Fibroblast of skin of scalp (primary cell): ENCODE measurements at places on chromosomes 1 and 21.

- no peak for DNase-seq
Measured at GRCh38 chr1:178337091-178337706, 159.6 kb downstream of the CLEC20A start.

DNA sequence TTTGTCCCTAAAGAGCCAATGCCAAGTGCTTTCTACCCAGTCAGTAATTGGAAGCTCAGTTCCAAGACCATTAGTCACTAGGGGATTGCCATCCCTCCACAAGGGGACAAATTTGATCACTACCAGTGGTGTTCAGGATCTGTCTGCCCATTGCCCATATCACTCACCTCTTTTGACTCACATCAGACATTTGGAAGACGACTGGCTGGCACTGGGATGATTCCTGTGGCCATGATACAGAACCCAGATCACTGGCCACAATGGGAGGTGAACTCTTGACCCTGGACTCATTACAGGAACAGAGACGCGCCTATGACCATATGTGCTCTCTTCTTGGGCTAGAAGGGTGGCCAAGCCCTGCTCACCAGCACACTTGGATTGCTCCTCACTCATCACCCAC, 71.0 kb downstream of the COLGALT2 start:
- no peak for DNase-seq

DNA sequence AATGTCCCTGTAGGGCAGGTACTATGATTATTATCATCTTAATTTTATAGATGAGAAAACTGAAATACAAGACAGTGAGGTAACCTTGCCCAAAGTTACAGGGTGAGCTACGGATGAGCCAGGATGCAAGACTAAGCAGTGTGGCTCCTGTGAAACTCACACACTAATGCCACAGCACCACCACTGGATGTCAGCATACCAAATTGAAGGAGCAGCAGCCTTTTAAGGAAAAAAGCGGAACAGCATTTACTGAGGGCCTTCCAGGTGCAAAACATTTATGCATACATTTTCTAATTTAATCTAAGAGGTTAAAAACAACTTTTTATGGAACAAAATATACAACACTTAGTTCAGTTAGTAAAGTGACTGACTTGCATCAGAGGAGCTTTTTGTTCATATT, 41.7 kb downstream of the SEC16B start:
- peak; percentile 13 for DNase-seq

DNA sequence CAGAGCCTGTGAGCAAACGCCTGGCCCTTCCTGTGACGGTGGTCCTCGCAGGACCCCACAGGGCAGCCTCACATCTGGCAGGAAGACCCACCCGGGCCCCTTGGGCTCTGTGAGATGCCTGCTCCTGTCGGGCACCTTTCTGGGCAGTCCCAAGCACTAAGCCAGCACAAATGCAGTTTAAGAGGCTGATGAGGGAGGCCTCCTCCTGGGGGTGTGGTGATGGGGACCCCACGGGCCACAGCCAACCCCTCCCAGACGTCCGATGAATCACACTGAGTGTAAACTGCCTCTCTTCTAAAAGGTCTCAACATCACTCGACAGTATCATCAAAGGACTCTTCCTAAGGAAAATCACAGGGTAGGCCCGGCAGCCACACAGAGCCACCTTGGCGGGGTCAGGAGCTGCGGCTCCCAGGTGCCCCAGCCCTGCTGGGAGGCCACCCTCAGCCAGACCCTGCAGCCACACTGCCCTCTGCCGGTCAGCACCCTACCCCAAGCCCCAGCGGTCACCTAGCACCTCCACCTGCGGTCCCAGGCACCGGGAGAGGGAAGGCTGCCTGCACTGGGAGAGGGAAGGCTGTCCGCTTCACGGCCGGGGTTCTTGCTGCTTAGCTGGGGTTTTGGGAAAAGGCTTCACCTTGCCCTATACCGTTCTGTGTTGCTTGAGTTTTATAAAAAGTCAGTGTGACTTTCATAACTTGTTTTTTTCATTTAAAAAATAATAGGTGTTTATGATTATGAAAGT, 3.9 kb upstream of the PRKCZ start:
- peak; percentile 7 for DNase-seq

DNA sequence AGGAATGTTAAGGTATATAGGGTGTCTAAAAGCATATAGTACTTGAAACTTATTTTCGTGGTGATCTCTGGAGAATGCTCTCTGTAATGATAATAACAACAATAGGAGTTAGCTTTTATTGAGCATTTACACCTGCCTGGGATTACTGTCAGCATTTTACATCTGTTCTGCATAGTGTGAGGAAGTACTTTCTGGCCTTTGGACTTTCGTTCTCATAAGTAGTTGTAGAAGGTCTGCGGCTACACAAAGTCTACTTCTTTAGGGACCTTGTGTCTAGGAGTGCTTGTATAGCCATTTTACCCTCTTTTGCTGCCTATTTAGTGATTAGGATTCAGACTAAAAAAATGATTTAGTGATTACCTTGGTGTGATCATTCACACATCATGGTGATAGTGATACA, 103.6 kb upstream of the GPR52 start:
- no peak for DNase-seq

DNA sequence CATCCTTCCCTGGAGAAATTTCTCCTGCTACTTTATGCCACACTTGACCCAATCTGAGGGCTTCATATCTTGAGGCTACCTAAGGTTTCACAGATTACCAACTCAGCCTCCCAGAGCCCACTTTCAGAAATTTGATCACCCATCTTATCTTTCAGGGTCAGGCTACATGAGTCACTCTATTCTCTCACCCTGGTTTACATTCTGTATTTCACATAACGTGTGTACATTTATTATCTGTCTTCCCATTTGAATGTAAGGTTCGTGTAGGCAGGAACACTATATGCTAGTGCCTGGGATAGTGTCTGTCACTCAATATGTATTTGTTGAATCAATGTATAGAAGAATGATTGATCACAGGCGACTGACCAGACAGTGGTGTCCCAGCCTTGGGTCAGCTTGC, 124.8 kb downstream of the UBE2U start:
- no peak for DNase-seq

DNA sequence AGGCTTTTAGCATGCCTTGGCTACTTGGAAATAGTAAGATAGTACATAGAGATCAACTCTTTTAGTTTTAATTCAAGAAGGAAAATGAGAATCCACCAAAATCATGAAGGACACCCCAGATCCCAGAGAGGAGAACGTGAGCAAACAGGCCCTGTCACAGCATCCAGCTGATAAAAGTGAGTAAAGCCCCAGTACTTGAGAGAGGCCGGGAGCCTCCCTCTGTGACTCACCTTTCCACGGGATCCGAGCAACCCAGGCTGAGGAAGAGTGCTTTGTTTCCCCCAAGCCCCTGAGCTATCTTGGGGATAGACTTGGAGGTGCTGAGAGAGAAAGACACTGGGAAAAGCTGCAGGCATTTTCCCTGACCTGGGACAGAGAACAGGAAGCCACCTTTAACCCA, 238.6 kb downstream of the DUSP10 start:
- no peak for DNase-seq

DNA sequence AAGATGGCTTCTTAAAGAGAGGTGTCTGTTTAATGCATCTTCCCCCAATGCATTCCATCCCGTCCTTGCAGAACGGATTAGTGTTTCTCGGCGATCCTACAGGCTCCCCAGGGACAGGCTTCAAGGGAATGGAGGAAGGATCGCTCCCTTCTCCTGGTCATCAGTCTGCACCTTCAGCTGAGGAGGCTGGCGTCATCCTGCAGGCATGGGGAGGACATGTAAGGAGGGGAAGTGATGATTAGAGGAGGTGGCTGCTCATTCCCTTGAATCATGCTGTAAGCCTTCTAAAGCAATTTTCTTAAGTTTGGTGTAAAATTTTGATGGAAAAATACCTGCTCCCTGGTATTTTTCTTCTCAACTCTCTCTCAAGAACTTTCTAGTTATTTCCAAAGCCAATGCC, 603.6 kb downstream of the NPHP4 start:
- no peak for DNase-seq

DNA sequence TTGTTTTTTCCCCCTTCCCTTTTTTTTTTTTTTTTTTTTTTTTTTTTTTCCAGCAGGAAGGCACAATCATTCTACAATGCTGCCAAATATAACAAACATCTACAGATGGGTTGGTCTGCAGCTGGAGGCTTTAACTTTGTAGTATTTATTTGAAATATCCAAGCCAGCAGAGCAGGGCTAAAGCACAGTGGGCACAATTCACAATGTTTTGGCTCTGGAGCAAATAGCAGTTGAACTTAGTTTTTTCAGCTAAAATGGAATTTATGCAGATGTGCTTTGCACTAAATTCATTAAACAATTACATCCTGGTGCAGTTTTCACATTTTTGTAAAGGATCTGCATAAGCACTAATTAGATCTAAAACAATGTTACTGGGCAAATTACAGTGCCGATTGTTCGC, 39.8 kb upstream of the ZBTB18 start:
- DNase-seq, result no peak

DNA sequence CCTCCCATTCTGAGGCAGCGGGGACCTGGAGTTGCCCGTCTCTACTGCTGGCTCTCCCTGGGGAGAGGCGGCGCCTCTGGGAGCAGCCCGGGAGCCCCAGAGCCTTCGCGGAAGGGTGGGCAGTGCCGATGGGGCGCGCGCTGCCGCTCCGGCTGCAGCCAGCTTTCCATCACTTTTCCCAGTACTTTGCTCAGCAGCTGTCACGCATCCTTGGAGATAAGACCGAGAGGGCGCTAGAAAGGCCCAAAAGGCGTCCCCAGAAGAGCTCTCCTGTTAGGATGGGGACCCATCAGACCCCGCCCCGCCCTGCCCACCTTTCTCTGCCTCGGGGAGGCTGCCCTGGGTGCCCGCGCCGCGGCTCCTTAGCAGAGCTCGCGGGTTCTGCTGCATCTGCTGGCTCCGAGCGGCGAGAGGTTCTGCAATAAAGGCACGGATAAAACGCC, 534 bp downstream of the KCNH1 start:
- DNase-seq, result peak; percentile 11

DNA sequence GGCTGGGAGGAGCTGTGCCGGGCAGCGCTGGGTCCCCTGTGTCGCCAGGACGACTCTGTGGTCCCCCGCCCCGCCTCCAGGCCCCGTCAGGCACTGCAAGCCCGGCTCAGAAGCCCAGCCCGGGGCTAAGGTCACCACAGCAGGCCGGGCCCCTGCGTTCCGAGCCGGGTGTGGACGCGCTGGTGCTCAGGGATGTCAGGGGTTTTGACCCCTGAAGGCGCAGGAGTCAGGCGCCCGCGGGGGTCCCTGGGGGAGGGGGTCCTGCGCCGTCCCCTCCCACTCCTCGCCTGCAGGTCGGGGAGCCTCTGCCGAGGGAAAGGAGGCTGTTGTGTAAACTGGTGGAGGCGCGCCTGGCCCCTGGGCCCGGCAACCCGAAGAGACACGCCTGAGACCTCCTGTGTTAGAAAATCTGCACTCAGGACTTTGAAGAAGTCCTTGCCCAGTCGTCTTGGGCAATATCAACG, 23.7 kb upstream of the TMEM54 start:
- no peak for DNase-seq

GRCh38 chr1:9078752-9079500, 9.5 kb upstream of the SLC2A5 start:
- no peak for DNase-seq

- DNase-seq, result no peak
Measured at GRCh38 chr1:181184621-181185020, 96.1 kb downstream of the IER5 start.

GRCh38 chr21:34690793-34691175, 22.0 kb downstream of the CLIC6 start:
- no peak for DNase-seq

GRCh38 chr1:169694304-169695075, 16.9 kb downstream of the SELL start:
- no peak for DNase-seq

GRCh38 chr1:183246436-183246835, 60.4 kb downstream of the LAMC2 start:
- DNase-seq, result no peak

DNA sequence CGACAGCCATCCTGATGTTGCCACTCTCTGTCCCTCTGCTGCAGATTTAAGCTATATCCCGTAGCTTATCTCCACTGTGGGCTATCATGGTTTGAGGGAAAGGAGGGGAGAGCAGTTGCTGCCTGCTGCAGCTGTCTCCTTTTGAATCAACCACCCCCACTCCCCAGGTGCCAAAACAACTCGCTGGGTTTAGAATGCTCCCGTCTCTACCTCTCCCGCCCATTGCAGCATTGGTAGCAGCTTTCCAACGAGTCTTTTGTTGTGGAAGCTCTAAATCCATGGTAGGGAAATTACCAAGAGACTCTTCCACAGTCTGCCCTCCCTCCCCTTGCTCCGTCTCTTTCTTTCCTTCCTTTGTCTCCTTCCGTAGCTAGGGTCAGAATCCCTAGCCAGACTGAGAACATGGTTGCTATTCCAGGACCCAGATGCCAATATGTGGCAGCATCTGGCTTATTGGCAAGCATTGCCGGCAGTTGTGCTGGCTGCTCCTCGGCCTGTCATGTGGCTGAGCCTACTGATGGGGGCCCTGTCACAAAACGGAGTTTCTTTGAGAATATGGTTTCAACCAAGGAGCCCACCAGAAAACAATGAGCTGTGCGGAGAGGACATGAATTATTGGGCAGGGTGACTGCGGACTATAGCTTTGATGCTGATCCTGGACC, 230.7 kb downstream of the RPS6KC1 start:
- DNase-seq, result no peak

DNA sequence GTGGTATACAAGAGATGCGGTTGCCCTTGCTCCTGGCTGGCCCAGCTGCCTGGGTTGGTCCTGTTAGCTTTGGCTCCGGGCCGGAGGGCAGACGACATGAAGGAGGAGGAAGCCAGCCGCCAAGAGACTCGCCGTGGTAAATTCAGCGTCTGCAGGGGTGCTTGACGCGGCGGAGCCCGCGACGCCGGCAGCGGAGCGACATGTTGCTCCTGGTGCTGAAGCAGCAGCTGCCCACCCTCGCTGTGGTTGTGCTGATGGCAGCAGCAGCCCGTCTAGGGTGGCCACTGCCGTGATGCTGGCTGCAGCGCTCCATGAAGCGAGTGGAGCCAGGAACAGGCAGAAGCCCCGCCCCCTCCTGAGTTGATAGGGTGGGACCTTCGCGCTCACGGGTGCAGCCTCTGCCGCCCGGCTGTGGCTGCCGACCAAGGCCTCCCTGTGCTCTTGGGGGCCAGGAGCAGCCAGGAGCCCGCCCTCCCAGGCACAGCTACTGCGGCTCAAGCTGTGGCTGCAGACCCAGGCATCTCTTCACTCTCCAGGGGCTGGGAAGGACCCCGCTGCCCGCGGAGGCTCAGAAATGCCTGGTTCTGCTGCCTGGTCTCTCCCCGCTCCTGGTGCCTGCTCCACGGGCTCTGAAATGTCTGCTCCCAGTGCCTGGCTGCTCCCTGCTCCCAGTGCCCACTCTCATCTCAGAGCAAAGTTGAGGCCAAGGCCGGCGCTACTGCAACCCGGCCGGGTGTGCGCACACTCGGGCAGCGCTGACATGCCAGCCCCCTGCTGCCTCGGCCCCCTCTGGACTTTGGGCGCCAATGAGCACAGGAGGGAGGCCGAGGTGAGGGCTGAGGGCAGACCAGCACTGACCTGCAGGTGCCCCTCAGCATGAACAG, 4.4 kb upstream of the ZNF692 start:
- DNase-seq, result peak; percentile 77

DNA sequence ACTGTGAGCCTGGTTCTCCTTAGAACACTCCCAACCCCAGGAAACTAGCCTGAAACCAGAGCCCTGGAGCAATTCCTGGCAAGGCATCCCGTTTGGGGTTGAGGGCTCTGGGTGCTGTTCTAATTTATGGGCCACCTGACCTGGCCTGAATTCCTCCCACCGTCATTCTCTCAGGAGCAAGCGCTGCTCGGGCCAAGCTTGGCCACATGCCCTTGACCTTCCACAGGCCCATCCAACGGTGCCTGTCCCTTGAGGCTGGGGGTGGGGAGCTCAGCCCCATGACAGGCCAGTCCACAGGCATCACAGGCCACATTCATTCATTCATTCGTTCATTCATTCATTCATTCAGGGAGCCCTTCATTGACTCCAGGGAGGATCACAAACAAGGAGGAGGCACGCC, 5.3 kb downstream of the PADI2 start:
- no peak for DNase-seq
